Activated CD8-positive, alpha-beta memory T cell treated with anti-CD3 and anti-CD28 coated beads, Interleukin-2, amount 50 U/mL, for 4 hours (primary cell): ENCODE measurements at places on chromosomes 16 and 17.
A peak's percentile ranks its signal among the peaks of the same experiment; 100 is the strongest.

- no peak for DNase-seq
These were observed 82.9 kb downstream of the SSH2 start for GRCh38 chr17:29847118-29847517.

DNA sequence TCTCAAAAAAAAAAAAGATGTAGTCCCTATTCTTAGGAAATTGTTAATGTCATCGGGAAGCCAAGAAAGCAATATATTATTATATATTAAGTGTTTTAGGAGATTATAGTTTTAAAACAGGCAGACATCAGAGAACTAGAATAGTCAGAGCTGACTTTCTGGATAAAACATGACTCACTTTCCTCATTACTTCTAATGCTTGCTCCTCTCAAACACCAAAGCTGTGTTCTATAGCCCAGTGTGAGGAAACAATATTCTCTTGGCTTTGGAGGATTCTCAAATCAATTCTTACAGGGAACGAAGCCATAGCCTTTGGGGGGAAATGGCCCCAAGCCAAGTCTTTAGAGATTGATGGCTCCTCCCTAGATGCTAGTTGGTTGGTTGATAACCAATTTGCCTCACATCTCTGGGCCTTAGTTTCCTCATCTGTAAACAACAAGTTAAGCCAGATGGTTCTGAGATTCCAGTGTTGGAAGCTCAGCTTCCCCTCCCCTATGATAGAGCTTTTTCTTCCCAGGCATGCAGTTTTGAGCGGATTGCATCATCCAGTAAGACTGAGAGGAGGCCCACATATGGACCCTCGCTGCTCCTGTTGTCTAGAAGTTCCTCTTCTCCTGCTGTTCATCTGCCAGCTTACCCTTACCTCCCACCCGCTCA is 12.4 kb downstream of the NMT1 start:
- no peak for DNase-seq

GRCh38 chr16:23987443-23987842 is 151.7 kb downstream of the PRKCB start:
- DNase-seq: no peak

GRCh38 chr16:19840524-19841110 is 44.0 kb downstream of the GPRC5B start:
- no peak for DNase-seq

GRCh38 chr17:2025220-2025621 is at the start of gene RTN4RL1:
TSS of gene RTN4RL1 (minus strand) at chr17:2025334. CDS start at chr17:2024865, 469 bp downstream.
- DNase-seq: peak; percentile 76

DNA sequence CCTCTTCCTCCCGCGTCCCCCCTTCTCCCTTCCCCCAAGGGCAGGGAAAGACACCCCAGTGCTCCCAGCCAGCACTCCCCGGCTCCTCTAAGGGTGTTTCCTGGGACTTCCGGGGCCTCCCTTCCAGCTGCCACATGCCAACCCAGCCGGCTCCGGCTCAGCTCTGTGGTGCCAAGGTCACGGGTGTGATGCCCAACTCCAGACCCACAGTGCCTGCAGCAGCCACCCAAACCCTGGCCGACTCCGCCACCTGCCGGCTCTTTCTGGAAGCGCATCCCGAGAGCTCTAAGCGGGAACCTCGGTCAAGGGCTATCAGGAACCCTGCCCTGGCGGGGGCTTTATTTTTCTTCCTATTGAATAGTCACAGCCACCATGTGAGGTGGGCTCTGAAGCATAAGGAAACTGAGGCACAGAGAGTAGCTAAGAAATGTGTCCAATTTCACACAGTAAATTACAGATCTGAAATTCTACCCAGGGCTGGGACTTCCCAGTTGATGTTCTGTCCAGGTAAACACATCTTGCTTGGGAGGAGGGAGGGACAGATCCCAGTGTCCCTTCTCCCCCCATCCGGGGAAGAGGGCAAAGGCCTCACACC is 3.3 kb upstream of the PPP1R1B start:
- peak; percentile 87 for DNase-seq

- no peak for DNase-seq
These were observed 4.6 kb downstream of the ITGA2B start for GRCh38 chr17:44384823-44385286.

- no peak for DNase-seq
These were observed 9.3 kb downstream of the CCDC40 start for GRCh38 chr17:80045703-80046102.

DNA sequence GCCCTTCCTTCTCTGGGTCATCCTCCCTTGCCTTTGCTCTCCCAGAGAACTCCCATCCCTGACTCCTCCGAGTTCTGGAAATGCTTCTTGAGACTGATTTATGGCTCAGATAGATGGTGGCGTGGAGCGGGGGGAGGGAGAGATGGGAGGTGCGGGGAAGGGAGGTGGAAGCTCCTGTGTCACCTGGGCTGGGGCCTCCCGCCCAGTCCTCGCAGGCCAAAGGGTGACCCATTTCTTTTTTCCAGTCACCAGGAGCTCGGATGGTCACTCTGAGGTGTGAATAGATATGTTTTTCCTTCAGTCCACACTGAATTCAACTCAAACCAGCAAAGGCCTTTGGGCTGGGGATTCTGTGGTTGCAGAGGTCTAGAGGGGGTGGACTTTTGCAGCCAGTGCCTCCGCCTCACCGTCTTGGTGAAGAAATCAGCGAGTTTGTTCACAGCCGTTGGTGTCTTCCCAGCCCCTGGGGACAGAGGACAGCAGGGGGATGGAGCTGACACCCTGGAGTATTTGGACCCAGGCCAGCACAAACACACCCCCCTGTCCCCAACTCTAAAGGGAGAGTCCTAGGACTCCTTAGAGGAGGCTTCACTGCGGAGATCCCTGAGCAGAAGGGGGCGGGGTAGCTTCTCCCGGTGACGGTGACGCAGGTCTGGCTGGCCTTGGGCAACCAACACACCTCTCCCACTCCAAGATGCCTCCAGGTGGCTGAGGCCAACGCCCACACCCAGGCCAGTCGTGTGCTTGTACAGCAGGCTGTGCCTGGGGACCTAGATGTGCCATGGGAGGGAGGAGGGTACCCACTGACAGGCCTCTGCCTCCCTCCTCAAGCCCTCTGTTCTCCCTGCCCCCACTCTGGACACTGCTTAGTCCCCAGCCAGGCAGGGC is 80.6 kb downstream of the AMFR start:
- no peak for DNase-seq

DNA sequence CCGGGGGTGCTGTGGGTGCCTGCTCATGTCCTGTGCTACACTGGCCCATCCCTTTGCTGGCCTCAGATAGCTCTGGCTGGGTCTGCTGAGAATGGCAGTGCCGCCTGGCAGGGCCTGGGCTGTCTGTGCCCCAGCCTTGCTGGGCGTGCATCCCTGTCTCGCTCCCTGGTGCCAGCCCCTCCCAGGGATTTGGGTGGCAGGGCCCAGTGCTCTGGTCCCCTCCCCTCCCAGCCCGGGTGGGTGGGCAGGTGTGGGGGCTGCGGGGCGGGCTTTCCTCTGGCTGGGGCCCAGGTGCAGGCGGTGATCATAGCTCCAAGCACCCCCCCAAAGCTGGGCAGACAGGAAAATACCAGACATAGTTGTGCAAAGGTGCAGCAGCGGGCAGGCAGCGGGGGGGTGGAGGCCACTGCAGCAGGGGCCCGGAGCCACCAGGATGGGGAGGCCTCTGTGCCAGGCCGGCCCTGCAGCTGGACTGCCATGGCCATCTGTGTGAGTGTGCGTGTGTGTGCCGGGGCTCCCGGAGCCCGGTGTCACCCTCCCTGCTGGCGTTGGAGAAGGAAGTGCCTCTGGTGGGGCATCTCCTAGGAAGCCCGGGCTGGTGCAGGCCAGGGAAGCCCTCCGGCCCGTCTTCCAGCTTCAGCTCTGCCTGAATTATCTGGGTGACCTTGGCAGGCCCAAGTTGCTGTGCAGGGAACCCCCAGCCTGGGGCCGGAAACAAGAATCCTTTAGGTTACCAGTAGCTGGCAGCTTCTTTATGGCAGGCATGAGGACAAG is 7.4 kb downstream of the GLIS2 start:
- DNase-seq: no peak

- DNase-seq: no peak
These were observed 26.9 kb upstream of the PABPN1L start for GRCh38 chr16:88893127-88893968.

DNA sequence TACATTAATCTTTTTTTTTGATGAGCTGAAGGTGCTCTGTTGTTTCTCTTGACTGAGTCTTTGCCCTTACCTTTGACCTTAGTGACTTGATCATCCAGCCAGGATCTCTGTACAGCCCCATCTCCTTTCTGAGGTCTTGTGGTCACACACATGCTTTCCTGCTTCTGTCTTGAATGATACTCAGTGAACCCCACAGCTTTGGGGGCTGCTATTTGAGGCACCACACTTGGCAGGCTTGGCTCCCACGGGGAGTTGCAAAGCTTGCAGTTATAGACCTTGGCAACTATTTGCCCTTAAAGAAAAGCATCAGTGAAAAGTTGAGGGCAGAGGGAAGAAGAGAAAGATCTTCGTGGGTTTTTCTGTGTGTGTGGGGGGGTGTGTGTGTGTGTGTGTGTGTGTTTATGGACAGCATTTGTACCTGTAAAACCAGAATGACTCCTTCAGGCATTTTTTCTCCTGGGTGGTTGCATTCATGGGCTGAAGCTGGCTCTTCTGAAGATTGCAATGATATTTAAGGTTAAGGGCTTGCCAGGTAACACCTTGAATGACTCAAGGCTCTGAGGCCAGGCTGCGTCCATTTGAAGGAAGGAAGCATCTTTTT is 101.6 kb downstream of the MSI2 start:
- no peak for DNase-seq

- peak; percentile 73 for DNase-seq
These were observed at the start of gene ROGDI for GRCh38 chr16:4801962-4802658. TSS of gene ROGDI (minus strand) at chr16:4802633. CDS start at chr16:4802571, 62 bp downstream.

- no peak for DNase-seq
These were observed 47.1 kb upstream of the STH start for GRCh38 chr17:45951941-45952340.

GRCh38 chr17:82569621-82570020 is 50.1 kb downstream of the FOXK2 start:
- no peak for DNase-seq

- DNase-seq: no peak
These were observed 37.9 kb upstream of the PIK3R6 start for GRCh38 chr17:8905331-8905730.

DNA sequence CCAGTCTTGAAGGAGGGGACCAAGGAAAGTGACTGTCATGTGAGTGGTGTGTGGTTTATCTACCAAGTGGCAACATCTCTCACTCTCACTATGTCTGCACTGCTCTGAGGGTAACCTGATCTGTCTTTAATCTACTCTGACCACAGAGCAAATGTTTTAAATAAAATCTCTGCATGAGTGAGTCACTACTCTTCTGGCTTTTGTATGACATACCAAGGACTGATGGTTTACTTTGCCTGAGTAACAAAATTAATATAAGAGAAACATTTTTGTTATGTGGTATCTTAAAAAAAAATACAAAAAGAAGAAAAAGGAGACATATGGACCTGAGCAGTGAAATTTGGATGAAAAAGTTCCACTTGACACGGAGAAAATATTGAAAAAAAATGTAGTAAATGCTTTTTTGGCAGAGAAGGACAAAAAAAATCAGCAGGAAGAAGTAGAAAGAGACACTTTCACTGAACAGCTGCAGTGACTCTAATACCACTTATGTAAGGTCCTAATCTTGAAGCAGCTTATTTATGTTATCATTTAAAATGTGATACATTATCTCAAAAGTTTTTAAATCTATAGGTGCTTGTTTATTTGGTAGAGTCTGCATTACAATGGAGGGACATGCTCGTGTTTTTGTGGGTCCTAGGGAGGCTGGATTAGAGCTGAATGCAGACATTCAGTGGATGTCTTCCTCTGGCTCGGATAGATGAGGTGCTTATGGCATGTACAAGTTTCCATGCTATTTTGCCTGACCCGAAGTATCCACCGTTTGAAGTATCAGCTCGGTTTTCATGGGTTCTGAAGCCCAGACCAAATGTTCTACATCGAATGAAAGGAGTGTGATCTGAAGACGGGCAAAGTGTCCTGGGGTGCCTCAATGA is 240.7 kb downstream of the MAP2K6 start:
- DNase-seq: no peak

- no peak for DNase-seq
These were observed 6.6 kb upstream of the ARMC5 start for GRCh38 chr16:31452631-31453106.

DNA sequence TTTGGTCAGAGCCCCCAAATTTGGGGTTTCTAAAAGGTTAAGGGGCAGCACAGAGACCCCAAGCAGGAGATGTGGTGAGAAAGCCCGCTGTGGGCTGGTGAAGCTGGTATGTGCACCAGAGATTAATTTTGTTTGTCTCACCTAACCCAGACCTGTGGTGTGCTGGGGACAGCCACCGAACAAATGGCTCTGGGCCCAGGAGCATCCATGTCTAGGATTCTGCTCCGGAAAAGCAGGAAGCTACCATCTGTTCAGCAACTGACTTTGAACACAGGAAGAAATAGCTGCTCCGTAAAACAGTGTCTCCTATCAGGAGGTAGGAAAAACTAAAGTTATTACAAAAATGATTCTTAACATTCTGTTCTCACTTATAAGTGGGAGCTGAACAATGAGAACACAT is 2.7 kb upstream of the ZP2 start:
- no peak for DNase-seq

DNA sequence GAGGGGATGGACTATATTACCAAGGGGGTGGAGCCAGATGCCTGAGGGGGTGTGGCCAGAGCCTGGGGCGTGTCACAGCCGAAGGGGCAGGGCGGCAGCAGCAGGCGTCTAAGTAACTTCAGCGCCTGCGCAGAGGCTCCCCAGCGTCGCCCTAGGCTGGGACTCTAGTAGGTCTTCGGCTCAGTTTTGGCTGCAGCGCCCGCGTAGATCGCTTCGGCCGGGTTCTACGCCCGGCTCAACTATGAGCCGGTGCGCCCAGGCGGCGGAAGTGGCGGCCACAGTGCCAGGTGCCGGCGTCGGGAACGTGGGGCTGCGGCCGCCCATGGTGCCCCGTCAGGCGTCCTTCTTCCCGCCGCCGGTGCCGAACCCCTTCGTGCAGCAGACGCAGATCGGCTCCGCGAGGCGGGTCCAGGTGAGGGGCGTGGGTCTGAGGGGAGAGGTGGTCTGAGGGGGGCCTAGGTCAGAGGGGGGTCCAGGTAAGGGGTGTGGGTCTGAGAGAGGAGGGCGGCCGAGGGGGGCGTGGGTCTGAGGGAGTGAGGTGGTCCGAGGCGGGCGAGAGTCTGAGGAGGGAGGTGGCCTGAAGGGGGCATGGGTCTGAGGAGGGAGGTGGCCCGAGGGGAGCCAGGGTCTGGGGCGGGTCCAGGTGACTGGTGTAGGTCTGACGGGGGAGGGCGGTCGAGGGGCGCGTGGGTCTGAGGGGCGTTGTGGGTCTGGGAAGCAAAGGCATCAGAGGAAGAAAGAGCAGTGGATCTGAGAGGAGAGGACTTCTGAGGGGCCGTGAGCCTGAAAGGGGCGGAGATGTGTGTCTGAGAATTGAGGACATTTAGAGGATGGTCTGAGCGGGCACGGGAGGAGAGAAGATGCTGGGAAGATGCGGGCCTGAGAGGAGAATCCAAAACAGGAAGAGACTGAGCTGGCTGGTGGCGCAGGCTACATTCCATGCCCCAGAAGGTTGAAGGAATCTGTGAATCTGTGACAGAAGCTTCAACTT is at the start of gene LPCAT2:
TSS of gene LPCAT2 (plus strand) at position 132 of the 991 bp plus-strand sequence. CDS start at position 242, 110 bp downstream.
- no peak for DNase-seq

GRCh38 chr16:69476920-69477443 is 52.6 kb downstream of the CYB5B start:
- DNase-seq: no peak
